ENCODE measurements at places on chromosomes 13 and 19.
A peak's percentile ranks its signal among the peaks of the same experiment; 100 is the strongest.

GRCh38 chr19:18441804-18442788, 4.2 kb upstream of the ISYNA1 start:
- DNase-seq, result no peak

- no peak for DNase-seq
These were observed 24.7 kb downstream of the ZNF136 start for GRCh38 chr19:12187625-12188024.

DNA sequence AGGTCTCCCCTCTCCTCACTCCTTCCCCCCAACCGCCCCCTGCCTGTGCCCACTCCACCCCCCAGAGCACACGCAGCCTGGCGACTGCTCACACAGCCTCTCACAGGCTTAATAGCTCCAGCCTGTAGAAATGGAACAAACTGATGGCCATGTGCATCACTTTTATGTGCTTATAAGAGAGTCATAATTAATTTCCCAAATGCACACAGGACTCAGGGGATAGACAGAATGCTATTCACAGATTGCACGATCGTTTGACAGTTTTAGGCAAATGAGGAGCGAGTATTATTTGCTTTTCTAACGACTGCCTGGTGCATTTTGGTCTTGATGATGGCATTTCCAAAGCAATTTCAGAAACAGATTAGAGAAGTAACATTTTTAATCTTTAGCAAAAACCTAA, 97.7 kb upstream of the VSTM2B start:
- no peak for DNase-seq

DNA sequence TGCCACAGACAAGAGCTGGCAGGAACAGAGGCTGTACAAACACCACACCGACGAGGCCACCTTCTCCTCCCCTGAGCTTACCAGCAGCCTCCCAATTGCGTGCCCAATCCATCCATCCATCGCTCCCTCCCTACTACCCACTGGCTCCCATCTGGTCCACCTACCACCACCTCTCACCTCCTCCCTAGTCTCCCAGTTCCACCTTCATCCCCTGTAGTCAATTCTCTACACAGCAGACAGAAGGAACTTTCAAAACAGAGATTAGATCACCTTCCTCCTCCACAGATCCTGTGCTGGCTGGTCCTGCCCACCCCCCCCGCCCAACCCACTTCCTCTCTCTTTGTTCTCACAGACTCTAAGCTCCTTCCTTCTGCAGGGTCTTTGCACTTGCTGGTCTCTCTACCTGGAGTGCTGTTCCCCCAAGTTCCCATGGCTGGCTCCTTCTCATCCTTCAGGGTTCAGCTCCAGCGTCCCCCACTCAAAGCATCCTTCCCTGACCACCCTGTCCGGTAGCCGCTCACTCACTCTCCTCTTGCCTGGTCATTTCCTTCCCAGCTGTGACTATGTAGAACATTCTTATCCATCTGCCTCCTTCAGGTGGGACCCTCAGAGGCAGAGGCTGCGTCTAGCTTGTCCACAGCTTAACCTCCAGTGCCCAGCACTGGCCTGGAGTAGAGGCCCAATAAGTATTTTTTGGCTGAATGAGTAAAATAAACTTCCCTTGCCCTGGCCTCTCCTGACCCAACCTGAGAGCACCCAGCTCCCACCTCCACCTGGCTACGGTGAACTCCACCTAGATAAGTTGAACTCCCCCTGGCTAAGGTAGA, 23.0 kb downstream of the PIN1 start:
- no peak for DNase-seq

- peak; percentile 59 for DNase-seq
These were observed 13.2 kb downstream of the RASA3 start for GRCh38 chr13:114119196-114119595.

DNA sequence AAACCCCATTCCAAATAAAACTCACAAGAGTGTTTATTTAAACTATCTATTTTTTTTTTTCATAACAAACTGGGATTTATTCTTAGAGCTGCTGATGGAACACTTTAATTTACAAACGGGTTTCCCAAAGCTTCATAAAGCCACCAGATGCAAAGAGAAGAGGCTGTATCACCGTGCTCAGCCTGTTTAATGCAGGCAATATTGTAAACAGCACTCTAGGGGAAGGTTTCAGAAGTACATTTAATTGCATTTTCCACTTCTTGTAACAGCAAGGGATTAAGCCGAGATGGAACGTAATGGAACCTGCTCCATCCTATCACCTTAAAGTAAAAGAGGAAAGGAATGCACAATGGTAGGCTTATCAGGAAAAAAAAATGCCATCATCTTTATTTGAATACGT, 550.6 kb upstream of the ARGLU1 start:
- DNase-seq, result no peak

- DNase-seq, result no peak
These were observed 13.9 kb downstream of the NFIX start for GRCh38 chr19:13008926-13009787.

All from nephron progenitor cell (in vitro differentiated cells).